ENCODE measurements at places on chromosomes 4 and X.
A peak's percentile ranks its signal among the peaks of the same experiment; 100 is the strongest.

- DNase-seq: no peak
These were observed 637.8 kb upstream of the GRIA3 start for GRCh38 chrX:122546269-122546668.

- no peak for DNase-seq
These were observed 91.8 kb downstream of the PDE5A start for GRCh38 chr4:119536572-119537528.

DNA sequence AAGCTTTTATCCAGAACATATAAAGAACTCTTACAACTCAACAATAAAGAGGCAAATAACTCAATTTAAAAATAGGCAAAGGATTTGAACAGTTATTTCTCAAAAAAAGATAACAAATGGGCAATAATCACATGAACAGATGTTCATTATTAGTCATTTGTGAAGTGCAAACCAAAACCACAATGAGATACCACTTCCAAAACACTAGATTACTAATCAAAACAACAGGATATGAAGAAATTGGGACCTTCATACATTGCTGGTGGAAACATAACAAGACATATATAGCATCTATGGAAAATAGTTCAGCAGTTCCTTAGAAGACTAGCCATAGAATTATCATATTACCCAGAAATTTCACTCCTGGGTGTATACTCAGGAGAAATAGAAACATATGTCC is 224.6 kb downstream of the FBXO8 start:
- DNase-seq: no peak

DNA sequence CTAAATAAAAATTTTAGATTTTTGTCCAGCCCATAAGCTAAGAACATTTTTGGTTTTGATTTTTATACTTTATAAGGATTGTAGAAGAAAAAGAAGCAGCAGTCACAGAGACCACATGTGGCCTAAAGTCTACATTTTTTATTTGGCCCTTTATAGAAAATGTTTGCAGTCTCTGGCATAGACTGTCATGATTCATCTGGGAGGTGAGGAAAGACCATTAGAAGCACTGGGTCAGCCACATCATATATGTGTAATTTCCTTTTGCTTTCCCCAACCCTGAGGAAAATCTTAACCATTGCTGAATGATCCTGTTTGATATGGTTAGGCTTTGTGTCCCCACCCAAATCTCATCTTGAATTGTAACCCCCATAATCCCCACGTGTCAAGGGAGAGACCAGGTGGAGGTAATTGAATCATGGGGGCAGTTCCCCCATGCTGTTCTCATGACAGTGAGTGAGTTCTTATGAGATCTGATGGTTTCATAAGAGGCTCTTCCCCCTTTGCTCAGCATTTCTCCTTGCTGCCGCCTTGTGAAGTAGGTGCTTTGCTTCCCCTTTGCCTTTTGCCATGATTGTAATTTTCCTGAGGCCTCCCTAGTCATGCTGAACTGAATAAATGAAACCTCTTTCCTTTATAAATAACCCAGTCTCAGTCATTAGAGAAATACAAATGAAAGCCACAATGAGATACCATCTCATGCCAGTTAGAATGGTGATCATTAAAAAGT is 12.1 kb upstream of the COPS4 start:
- no peak for DNase-seq

- DNase-seq: peak; percentile 15
These were observed 196.3 kb upstream of the MAB21L2 start for GRCh38 chr4:150385606-150386005.

DNA sequence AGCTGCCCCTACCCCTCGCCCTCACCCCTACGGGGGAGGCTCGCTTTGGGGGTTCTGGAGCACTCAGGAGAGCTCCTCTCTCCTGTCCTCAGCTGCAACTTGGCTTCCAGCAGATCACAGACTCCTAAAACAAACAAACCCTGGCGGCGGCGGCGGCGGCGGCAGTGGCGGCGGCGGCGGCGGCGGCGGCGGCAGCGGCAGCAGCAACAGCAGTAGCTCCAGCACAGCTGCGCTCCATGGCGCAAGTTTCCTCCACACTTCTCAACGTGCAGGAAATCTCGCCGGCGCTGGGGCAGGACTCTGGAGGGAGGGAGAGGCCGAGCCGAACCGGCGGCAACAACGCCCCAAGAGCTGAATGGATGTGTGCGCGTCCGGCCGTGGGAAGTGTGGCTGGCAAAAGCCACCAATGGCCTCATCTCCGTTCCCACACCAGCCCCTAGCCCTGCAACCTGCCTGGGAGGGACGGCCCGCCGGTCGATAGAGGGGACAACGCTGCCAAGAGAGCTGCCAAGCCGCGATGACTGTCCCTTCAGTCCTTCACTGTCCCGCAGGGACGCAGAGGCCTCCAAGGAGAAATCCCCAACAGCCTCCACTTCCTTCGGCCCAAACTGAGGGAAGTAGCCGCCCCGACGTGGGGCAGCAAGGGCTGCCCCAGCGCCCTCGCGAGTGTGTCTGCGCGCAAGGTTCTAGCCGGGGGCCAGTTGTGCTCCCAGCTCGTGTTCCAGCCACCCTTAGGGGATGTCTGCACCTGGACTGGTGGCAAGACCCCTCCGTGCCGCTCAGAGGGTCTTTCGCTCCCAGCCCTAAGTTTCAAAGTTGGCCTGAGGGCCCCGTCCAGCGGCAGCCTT is 775 bp downstream of the SHROOM4 start:
- DNase-seq: no peak

GRCh38 chrX:122850326-122850725 is 333.8 kb upstream of the GRIA3 start:
- no peak for DNase-seq

DNA sequence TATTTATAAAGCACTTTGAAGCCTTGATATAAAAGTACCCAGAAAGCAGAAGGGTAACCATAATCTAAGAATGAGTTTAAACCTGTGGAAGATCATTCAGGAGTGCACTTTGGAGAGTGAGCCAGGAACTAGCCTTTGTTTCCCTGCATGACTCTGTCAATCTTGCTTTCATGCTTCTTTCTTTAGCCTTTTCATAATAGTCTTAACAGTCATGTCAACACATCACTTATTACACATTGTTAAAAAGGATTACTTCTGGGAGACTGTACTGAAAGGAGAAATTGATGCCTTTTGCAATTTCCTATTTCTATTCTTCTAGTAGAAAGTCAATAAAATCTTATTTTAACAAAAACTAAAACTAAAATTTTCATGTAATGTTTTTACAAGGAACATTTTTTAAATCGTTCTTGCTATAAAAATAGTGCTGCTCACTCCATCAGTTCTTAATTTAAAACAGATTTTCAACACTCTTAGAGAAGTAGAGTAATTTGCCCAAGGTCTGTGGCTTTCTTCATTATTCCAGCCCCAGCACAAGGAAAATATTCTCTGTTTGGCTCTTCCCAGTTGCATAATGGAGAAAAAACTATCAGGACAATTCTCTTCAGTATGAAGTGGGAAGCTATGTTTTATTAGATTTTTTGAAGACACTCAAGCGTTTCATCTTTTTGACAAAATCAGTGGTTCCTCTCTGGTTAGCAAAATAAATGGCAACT is 35.4 kb upstream of the SPP1 start:
- no peak for DNase-seq

- no peak for DNase-seq
These were observed 9.9 kb downstream of the BCAP31 start for GRCh38 chrX:153714256-153714655.

- DNase-seq: no peak
These were observed 315.1 kb downstream of the STK32B start for GRCh38 chr4:5366421-5366820.

DNA sequence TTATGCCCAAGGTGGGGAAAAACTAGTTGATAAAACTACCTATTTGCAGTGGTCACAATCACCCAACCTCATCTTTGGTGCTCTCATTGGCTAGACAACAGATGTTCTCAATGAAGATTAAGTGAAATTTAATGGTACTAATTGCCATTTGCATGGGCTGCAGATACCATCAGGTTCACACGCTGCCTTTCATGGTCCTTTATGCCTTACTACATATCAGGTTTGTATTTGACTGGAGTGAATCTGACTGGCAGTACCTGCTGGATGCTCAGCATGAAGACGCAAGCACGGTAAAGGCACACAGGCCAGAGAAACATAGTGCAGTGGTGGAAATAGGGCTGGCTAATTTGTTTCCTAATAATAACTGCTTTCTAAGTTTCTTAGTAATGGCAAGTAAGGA is 48.3 kb downstream of the DCX start:
- DNase-seq: no peak

DNA sequence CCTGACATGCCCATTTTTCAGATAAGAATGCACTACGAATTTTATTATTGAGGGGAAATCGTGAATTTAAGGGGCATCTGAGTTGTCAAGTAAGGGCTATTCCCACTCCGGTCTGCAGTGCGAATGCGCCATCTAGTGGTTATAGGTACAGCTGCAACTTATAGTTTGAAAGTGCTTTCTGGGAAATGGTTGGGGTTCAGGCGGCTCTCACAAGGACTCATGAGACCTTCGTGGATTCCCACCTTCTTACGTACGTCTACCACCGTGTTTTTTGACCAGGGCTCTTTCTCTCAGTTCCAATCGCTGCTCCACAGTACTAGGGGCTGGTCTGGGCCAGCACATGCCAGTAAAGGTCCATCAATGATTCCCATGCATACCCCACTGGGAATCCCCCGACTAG is 12.3 kb downstream of the MSL3 start:
- DNase-seq: peak; percentile 21

- DNase-seq: no peak
These were observed 81.7 kb upstream of the STOX2 start for GRCh38 chr4:183823434-183823833.

- DNase-seq: no peak
These were observed 186.7 kb upstream of the NOCT start for GRCh38 chr4:138828926-138829325.

GRCh38 chrX:12758291-12758690 is 32.9 kb upstream of the PRPS2 start:
- DNase-seq: no peak

GRCh38 chr4:179695175-179695574 is 2252.9 kb upstream of the AGA start:
- DNase-seq: no peak

GRCh38 chr4:83771113-83771705 is 235.3 kb downstream of the GPAT3 start:
- no peak for DNase-seq

DNA sequence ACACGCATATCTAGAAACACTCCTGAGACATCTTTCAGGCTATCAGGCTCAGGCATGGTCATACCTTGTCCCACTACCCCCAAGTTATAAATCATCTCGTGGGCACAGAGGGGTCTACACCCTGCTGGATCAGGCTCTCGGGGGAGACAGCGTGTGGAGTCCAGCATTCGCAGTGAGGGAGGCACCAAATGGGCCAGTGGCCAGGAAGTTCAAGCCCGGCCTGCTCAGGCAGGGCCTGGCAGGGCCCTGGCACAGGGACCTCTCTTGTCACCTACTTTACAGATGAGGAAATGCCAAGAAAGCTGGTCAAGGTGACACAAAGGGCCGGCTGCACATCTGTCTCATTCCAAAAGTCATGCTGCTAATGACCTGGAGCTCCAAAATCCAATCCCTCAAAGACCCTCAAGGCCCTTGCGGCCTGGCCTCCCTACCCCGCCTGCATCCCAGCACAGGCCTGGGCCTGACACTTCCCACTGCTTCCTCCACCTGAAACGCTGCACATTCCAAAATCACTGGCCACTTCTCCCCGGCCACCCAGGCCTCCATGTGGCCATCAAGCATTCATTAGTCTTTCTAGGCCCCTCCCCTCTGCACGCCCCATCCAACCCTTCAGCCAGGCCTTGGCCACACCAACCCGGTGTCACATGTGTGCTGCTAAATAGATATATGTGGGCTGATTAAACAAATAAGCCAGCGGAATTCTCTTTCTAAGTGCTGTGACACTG is 35.6 kb downstream of the ACOX3 start:
- no peak for DNase-seq

DNA sequence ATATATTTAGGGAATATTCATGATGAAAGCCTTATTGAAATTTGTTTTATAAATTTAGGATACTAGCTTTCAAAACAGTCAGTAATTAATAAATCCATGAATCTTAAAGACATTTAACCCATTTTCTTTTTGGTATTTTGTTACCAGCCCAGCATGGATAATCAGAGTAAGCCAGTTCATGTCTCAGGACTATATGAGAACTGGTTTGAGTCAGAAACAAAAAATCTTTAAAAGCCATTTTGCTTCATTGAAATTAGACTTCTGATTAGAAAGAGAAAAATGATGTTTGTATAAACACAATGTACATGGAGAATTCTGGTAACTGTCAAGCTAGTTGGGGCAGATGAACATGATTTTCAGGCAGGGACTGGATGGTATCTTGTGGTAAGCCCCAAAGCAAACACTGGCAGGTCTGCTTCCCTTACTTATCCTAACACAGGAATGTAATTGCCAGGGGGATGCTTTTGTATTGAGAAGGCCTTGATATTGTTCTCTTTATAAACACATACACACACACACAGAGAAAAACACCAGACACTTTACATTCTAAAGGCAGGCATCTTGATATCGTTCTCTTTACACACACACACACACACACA is 9.4 kb downstream of the ARHGAP10 start:
- no peak for DNase-seq

DNA sequence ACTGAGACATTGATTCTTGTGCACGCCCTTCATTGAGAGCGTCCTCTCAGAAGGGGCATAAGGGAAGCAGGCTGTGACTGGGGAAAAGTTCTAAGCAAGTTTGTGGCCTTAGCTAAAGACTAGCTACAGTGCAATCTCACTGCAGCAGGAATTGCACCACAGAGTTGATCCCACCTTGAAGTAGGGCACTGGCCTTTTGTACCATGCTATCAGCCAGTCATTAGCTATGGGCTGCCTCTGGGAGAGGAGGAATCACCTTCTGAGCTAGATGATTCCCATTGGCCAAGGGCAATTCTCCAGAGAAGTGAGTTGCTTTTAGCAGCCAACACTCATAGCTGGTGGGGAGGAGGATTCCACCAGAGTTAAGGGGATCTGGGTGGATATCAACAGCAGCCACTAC is 142.6 kb upstream of the SCML1 start:
- DNase-seq: no peak

GRCh38 chr4:108036213-108036612 is 46.5 kb downstream of the HADH start:
- DNase-seq: no peak

DNA sequence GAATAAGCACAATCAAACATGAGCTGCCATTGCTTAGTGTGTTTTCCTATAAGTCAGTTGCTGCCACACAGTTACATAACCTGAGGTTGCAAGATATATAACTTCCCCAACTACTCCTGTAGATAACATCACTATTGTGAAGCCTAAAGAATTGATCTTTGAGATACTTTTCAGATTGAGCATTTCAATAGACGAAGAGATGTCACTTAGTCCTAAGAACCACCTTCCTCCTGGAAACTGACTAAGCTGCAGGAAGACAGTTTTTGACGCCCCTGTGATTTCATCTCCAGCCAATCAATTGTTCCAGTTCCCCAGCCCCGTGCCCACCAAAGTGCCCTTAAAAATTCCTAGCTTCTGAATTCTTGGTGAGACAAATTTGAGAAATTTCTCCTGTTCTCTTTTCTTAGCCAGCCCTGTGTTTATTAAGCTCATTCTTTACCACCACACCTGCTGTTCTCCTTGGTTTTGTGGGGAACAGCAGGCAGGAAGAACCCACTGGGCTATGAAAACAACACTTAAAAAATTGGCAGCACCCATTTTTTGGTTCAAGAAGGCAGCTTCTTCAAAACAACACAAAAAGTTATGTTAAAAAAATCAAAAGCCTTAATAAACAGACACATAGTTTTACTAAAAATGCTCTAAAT is 317.1 kb upstream of the PABPC4L start:
- DNase-seq: no peak

GRCh38 chr4:169383724-169384123 is 113.0 kb upstream of the SH3RF1 start:
- DNase-seq: no peak
